ENCODE measurements at places on chromosomes 16 and 17.
A peak's percentile ranks its signal among the peaks of the same experiment; 100 is the strongest.

- DNase-seq: no peak
These were observed 36.7 kb upstream of the SREBF1 start for GRCh38 chr17:17873450-17873991.

DNA sequence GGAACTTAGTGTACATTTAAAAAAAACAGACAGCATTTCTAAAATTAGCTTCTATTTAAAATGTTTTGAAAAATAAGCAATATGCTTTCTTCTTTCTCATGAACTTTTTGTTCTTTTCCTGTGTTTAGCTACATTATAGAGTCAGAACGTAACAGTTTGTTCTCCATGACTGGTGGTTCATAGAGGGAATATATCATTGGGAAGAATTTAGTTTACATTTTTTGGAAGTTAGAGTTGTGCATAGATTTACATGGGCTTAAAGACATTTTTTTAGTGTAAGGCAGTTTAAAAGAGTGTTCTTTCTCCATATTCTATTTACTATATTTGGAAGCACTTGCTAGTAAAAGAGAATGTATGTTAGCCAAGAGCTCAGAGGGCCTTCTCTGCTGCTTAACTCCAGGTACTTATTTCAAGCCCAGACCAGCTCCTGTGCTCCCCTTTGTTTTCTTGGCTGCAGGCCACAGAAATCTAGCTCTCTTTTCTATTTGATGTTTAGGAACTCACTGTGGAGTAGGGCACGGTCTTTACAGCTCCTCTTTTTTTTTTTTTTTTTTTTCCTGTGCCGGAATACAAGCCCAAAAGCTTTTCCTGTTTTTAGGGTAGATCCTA is 20.2 kb downstream of the AP2B1 start:
- DNase-seq: no peak

DNA sequence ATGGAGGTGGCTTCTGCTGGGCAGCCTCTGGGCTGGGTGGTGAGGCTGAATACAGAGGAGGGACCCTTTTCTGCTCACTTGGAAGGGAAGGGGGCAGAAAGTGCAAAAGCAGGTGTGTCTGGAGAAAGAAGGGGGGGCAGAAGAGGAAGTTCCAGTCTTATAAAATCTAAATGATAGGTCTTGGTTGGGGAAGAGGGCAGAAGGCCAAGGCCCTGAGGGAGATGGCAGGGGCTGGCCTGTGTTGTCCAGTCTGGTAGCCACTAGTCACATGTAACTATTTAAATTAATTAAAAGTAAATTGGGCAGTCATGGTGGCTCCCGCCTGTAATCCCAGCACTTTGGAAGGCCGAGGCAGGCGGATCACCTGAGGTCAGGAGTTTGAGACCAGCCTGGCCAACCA is 2.5 kb upstream of the CAMKK1 start:
- no peak for DNase-seq

DNA sequence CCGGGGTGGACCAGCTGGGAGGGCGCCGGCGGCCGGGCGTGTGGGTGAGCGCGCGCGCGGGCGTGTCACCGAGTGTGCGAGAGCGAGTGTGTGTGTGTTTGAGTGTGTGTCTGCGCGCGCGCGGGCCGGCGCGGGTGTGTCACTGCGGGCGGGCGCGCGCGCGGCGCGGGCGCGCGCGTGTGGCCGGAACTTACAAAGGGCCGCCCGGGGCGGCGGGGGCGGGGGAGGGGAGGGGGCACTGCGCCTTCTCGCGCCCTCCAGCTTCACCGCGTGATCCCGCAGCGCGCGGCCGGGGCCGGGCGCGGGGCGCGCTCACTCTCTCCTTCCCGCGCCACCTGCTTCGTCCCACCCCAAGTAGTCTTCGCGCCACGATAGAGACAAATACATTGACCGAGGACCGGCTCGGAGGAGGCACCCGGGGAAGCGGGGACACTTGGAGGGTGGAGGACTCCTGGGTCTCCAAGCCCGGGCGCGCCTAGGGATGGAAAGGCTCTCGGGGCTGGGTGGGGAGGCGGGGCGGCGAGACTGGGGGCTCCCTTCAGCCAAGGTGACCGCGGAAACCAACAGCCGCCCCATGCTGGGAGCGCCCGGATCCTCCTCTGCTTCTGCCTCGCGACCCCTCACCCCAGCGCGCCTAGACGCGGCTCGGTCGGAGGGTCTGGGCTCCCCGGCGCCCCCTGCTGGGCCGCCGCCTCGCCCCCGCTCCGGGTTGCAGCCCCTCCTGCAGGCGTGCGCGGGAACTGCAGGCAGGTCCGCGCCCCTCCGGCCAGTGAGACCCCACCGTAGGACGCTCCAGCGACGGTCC is at the start of gene SRCIN1:
Gene SRCIN1, minus strand, starts transcription at position 112 of the 805 bp plus-strand sequence. CDS start 247 bp downstream, outside the sequence.
- peak; percentile 30 for DNase-seq

DNA sequence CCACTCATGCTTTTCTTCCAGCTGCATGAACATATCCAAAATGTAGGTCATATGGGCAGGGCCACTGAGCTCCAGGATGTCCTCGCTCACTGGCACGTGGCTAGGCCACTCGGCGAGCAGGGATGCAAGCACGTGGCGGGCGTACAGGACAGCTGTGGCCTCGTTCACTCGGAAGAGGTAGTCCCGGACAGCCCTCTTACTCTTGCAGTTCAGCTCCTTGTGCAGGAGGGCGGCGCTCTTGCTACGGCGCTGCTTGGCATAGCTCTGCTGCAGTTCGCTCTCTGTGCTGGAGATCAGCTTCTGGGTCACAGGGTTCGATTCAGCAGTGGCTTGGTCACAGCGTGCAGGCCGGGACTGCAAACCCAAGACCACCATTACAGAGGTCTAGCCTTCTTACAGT is 53.1 kb upstream of the ATP2A3 start:
- DNase-seq: peak; percentile 8

DNA sequence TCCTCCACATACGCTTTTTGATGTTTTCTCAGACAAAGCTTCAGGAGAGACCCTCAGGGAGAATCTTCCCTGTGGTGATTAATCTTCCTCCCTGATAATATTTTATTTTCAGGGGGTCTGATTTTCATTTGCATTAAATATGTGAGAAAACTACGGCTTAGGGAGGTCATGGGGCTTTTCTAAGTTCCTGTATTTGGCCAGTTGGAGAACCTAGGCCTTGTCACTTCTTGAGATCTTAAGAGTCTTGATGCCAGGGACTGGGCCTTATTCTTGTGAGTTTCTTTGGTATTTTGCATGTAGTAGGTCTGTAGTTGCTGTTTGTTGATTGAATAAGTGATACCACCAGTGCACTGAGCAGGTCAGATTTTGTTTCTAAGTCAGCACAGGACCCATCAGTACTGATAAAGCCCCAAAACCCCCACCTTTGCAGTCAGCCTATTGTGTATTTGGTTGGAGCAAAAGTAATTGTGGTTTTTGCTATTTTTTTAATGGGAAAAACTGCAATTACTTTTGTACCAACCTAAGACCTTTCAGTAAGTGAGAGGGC is 130.1 kb downstream of the PRKCA start:
- no peak for DNase-seq

DNA sequence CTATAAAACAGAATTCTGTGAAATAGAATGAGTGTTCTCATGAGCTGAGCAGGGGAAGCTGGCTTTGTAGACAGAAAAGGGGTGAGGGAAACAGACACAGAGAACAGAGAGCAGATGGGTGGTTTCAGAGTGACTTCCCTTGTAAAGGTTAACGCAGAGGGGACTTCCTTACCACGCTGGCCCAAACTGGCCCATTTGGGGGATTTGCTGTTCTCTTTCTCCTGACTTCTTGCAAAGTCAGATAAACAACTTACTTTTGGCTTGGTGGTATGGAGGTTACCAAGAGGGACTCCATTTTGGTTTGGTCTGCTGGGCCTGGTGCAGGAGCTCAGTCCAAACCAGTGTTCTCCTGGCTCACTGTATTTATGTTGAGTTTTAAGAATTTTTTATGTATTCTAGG is 48.4 kb downstream of the SEC14L1 start:
- no peak for DNase-seq

DNA sequence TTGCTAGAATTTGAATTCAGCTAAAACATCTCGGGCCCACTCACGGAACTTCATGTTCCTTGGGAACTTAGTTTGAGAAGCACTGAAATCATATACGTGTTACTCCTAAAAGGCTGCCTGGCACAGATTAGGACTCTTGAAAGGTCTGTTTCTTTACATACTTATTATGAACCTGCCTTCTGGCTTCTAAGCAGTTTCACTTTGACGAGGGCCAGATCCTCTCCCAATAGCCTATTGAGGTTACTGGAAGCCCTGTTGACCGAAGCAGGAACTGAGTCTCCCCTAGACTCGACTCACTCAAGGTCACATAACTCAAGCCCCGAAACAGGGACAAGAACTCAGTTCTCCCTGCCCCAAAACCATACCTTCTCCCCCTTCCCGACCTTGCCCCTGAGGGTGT is 121.9 kb upstream of the PLCG2 start:
- no peak for DNase-seq

- peak; percentile 42 for DNase-seq
These were observed 5.1 kb downstream of the CALCOCO2 start for GRCh38 chr17:48835971-48836370.

DNA sequence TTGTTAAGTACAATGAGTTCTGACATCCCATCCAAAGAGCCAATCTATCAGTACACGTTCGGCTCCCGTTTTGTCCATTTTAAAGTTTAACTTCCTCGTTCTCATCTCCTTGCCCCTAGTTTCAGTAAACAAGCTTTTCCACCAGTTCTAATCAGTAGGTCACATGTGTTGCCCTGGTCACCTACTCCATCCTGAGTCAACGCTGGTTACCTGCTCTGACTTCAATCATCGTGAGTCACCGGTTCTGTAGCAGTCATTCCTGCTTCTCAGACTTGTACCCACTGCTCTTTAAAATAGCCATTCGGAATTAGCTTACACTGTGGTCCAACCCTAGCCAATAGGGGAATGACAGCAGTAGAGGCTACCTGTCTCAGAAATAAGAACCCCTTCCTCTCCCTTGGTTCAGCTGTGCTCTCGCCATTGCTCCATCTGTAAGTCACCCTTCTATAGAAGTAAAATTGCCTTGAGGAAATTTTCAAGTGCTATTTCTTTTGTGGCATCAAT is 191.0 kb downstream of the CPPED1 start:
- DNase-seq: no peak

DNA sequence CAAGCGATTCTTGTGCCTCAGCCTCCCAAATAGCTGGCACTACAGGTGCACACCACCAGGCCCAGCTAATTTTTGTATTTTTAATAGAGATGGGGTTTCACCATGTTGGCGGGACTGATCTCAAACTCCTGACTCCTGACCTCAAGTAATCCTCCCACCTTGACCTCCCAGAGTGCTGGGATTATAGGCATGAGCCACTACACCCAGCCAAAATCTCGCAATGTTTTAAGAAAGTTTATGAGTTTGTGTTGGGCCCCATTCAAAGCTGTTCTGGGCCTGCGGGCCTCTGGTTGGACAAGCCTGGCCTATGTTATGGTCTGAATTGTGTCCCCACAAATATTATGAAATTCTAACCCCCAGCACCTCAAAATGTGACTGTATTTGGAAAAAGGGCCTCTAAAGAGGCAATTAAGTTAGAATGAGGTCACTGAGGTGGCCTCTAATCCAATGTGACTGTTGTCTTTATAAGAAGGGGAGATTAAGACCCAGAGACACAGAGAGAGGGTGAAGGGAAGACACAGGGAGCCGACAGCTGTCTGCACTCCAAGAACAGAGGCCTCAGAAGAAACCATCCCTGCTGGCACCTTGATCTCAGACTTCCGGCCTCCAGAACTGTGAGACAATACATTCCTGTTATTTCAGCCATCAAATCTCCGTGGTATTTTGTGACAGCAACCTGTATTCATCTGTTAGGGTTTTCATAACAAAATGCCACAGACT is 469.9 kb downstream of the HS3ST4 start:
- DNase-seq: no peak

DNA sequence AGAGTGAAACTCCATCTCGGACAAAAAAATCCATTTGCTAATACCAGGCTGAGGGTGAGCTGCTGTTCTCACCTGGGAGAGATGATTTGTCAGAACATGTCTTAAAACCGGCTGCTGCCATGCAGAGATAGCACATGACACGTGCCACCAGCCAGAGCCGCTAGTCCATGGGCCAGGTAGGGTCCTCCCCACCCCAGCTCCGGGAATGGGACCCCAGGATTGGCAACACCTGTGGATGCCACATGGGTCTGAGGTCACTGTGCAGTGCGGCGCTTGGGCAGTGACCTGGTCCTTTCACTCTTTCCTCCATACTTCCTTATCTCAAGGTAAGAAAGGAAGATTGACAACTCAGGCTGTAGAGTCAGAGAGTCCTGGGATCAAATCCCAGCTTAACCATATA is 393.3 kb upstream of the TNRC6C start:
- DNase-seq: no peak

GRCh38 chr17:64186171-64187092 is 56.5 kb upstream of the ERN1 start:
- no peak for DNase-seq

- no peak for DNase-seq
These were observed 5.1 kb downstream of the CLCN7 start for GRCh38 chr16:1469693-1470201.

DNA sequence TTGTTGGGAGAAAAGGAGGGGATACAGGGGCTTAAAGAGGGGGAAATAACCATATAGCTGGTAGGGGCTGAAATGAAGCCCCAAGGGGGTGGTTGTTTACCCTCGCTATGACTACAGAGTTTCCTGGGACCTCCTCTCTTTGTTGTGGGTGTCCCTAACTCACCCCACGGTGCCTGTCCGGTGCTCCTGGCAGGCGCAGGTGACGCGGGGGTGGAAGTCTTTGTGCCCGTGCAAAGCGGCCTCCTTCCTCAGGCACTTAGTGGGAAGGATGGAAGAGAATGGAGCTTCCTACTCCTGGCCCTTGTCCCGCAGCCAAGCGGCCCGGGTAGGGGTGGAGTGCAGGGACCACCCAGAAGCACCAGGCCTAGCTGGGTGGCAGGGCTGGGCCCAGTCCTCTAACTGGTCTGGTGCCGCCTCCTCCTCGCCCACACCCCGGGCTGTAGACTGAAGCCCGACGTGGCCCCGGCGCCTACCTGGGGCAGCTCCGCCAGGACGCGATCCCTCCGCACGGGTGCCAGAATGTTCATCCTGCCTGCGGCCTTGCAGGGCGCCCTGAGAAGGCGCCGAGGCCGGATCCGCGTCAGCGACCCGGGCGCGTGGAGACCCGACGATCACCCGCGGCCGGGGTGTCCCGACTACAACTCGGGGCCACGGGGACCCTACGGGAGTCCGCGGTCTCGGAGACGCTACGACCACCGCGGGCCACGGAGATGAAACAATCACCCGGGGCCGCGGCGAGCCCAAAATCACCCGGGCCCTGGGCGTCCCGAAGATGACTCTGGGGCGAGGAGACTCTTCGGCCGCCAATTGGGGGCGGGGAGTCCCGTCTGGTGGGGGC is 709 bp downstream of the RAB34 start:
- DNase-seq: no peak

GRCh38 chr16:57592591-57593003 is 35.8 kb upstream of the ADGRG1 start:
- DNase-seq: peak; percentile 35

All from hematopoietic multipotent progenitor cell treated with erythropoietin and hydrocortisone succinate and interleukin-3 and kit ligand, for 8 days (in vitro differentiated cells).